ENCODE measurements at places on chromosomes 13 and 19.
A peak's percentile ranks its signal among the peaks of the same experiment; 100 is the strongest.

DNA sequence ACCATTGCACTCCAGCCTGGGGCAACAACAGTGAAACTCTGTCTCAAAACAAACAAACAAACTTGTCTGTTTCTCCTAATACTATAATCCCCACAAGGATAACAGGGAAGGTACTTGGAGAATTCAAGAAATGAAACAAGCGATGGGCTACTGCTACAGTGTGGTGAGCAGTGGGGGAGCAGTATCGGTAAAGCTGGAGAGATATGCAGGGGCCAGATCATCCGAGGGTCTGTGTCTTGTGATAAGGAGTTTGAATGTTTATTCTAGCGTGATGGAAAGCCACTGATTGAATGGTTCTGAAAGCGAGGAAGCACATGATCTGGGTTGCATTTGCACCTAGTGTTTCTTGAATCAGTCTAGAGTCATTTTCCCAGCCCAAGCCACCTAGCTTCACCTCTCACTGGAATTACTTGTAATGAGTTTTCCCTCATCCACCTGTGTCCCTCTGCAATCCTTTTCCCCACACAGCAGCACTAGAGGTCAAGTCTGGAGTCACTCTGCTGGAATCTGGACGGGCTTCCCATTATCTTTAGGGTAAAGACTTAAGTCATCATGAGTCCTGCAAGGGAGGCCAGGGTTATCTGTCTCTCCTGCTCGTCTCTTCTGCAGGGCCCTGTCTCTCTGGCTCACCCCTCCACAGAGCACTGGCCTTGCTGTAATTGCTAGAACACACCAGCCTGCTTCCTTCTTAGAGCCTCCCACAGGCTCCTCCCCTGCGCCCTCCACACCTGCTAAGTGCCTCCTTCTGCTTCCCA is 162.3 kb downstream of the KLF5 start:
- DNase-seq: no peak

GRCh38 chr13:19153782-19154450 is 27.7 kb downstream of the TUBA3C start:
- no peak for DNase-seq

- DNase-seq: no peak
These were observed 460.3 kb upstream of the KLHL1 start for GRCh38 chr13:70568571-70568970.

DNA sequence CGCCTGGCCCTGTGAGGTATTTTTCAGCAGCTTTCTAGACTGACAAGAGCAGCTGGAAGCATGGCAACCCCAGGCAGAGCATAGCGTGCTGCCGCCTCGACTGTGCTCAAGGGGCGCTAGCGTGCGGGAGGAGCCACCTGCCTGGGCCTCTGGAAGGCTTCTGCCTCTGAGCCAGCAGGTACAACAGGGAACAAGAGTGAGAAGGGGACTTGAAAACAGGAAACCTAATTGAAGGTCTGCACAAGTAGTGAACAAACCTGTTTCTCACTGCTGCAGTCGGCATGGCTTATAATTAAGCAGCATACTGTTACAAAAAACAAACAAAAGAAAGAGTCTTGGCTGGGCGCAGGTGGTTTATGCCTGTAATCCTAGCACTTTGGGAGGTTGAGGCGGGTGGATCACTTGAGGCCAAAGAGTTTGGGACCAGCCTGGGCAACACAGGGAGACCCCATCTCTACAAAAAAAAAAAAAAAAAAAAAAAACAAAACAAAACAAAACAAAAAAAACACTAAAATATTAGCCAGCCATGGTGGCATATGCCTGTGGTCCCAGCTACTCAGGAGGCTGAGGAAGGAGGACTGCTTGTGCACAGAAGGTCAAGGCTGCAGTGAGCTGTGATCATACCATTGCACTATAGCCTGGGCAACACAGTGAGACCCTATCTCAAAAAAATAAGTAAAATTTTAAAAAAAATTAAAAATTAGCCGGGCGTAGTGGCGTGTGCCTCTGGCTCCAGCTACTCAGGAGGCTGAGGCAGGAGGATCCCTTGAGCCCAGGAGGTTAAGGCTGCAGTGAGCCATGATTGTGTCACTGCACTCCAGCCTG is 12.6 kb upstream of the GARRE1 start:
- no peak for DNase-seq

- no peak for DNase-seq
These were observed 5.7 kb downstream of the HOOK2 start for GRCh38 chr19:12769689-12770088.

DNA sequence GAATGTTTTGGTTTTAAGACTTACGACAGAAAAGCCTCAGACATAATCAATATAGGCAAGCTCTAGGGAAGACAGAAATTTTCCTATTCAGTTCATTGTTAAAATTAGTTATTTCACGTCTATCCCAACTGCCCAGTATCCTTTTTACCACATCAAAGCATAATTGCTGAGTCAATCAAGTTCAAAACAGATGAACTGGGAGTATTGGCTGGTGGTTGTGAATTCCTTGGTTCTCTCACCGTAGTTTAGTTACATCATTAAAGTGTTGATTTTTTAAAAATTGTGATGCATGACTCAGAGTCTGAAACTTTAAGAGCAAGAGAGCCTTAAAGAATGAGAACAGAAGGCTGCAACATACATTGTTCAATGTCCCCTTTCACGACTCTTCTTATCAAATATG is 143.3 kb upstream of the FREM2 start:
- DNase-seq: no peak

- peak; percentile 60 for DNase-seq
These were observed 420 bp downstream of the IL17D start for GRCh38 chr13:20703780-20704458.
